ENCODE measurements at places on chromosomes 5 and 9. TPM values are rescaled to one million over a fixed set of nuclear protein-coding genes. Genes with fewer than 3 reads are reported as not detected.

Gene HRCT1
- not detected for total RNA-seq

Gene IGFBPL1
- not detected for total RNA-seq

Gene PCDHB16
- not detected for total RNA-seq

Gene CCL27
- 3.7 TPM for total RNA-seq

Gene GLRA1
- total RNA-seq = not detected

Gene PAPPA
- total RNA-seq = not detected

Gene MYO10
- total RNA-seq = 0.97 TPM

Gene LCP2
- total RNA-seq = 162 TPM

DNA sequence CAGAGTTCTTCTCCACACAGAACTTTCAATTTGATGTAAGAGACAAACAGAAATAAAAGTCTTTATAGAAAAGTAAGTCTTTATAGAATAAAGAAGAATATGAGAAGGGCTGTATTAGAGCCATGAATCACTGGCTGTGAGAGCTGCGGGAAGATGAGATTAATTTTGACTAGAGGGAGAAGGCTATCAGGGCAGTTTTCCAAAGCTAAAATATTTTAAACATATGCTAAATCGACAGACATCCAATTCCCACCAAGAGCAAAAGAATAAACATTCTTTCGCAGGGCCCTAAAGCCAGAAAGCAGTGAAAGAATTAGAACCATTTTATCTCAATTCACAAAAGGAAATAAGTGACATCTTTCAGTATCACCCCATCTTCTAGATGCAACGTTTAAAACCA, 208.3 kb upstream of the MAP3K1 start:
- DNase-seq = no peak

GRCh38 chr5:86983208-86983607, 284.5 kb upstream of the RASA1 start:
- no peak for DNase-seq

DNA sequence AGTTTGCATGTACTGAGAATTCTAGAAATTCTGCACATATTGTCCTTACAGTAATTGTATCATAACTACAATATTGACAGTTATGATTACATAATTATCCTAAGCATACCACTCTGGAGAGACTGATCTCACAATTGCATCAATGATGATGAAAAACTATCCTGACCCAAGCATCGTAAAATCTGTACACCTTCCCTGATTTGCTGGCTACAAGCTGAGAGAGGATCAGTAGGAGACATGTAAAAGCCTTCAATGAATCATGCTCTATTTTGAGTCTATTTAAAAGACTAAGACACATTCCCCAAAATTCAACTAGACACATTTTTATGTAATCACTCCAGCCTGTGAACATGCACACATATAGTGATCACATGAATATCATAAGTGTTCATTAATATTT, 1833.8 kb downstream of the EFNA5 start:
- DNase-seq = no peak

DNA sequence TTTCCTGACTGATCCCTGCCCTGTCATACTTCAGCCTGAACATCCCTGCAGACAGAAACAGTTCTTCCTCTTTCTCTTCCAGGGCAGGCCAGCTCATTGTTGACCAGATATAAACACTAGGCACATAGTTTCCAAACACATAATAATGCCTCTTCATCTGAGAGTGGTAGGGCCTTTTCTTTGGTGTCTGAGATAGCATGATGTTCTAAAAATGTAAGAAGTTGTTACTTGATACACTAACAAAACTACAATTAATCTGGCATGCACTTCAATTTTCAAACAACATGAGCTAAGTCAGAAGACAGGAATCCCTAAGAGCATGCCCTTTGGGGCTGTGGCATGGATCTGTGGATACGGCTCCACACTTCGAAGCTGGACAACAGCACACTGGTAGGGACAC, 246.6 kb downstream of the SPOCK1 start:
- DNase-seq = no peak

- DNase-seq = no peak
Observed at GRCh38 chr5:136012041-136012804, 16.6 kb upstream of the TGFBI start.

GRCh38 chr5:109907189-109907588, 217.5 kb downstream of the MAN2A1 start:
- DNase-seq = no peak

- no peak for DNase-seq
Observed at GRCh38 chr9:86655147-86655546, 292.2 kb downstream of the GAS1 start.

DNA sequence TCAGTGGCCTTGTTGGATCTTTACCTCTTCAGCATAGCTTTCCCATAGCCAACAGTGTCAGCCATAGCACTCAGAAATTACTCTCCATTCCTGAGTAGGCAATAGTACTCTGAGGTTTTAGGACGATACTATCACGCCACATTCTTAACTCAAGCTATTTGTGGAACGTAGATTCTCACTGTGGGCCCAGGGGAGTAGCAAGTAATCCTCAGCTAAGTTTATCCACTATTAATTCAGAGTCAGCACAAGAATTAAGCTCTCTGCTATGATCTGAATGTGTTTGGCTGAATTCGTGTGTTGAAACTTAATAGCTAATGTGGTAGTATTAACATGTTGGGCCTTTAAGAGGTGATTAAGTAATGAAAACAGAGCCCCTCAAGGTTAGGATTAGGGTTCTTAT, 858.8 kb upstream of the NUDT12 start:
- DNase-seq = no peak

DNA sequence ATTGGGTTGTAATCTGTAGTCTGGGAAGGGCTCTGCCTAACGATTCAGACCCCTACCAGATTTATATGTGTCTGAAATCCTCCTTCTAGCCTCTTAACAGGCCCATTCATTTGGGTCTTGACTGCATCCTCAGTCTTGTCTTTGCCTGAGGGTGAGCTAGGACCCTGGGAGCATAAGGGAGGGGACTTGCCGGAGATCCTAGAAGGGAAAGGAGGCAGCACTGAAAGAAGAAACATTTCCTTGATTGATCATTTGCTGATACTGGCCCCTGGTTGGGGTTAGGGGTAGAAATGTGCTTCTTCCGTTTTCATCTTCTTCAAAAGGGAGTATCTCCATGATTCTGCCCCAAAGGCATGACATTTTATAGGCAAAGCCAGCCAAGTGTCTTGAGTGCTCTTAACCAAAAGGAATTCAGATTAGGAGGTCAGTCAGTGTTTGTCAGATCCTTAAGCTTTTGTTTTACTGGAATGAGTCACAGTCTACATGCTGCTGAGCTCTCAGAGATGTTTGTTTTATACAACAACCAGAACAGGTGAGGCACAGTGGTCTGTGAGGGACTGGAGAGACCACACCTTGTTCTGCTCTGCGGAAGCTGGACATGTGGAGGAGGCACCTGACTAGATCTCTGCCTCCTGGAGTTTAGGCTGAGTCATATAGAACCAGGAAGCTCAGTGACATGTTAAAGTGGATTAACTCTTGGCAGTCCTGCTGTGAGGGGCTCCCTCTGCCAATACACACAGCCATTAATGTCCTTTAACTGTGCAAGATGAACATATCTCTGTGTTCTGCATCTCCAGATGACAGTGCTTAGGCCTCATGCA, 37.7 kb downstream of the PCDHAC2 start:
- no peak for DNase-seq

DNA sequence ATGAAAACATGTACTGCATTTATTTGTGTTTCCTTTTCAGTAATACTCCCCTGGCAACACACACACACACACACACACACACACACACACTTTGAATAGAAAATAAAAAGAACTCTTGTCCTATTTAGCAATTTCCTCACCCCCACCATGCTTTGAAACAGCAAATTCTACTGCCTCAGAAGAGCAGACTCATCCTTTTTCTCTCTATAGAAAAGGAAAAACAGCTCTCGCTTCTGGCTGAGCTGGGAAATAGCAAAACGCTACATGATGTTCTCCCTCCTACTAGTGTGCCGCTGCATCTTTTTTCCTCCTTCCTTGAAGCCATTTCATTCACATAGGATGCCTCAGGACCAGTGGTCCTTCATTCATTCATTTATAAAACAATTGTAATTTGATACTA, 453.6 kb downstream of the CSNK1G3 start:
- DNase-seq = no peak

Data from activated T-cell treated with anti-CD3 and anti-CD28 coated beads, Interleukin-2, amount 50 U/mL, for 72 hours (primary cell).